Fibroblast of skin of scalp (primary cell): ENCODE measurements at places on chromosomes 2 and 18.
A peak's percentile ranks its signal among the peaks of the same experiment; 100 is the strongest.

- DNase-seq = no peak
These were observed 30.9 kb upstream of the DNMT3A start for GRCh38 chr2:25372405-25373268.

DNA sequence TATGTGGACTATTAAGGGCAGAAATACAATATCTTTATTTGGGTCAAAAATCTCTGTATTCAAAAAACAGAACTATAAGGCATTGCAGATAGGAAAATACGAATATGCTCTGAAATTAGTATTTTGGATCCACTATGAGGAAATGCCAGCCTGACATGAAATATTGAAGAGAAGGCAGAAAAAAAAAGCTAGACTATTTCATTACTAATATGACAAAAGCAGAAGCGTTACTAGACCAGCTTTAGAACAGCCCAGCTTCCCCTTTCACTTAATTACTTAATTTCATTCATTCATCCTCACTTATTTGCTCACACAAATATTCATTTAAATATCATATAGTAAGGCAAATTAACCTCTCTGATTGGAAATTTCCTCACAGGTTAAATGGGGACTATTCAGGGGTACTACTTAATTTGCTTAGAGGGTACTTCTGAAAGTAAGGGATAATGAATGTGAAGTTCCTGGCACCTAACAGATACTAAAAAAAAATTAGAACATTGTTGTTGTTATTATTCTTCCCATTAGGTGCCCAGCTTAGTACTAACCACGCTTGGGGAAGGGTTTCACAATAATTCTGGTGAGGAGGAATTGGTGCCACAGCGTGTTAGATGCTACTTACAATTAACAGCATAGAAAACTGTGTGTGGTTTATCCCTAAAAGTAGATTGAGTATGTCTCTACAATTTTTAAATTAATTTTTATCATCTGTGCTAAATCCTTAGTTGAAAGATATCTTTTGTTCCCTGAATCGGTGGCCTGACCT is 71.1 kb upstream of the CTLA4 start:
- DNase-seq = no peak

- peak; percentile 87 for DNase-seq
These were observed 122.6 kb upstream of the STK17B start for GRCh38 chr2:196293751-196294515.

- no peak for DNase-seq
These were observed 26.4 kb downstream of the MYOM1 start for GRCh38 chr18:3193331-3193730.

DNA sequence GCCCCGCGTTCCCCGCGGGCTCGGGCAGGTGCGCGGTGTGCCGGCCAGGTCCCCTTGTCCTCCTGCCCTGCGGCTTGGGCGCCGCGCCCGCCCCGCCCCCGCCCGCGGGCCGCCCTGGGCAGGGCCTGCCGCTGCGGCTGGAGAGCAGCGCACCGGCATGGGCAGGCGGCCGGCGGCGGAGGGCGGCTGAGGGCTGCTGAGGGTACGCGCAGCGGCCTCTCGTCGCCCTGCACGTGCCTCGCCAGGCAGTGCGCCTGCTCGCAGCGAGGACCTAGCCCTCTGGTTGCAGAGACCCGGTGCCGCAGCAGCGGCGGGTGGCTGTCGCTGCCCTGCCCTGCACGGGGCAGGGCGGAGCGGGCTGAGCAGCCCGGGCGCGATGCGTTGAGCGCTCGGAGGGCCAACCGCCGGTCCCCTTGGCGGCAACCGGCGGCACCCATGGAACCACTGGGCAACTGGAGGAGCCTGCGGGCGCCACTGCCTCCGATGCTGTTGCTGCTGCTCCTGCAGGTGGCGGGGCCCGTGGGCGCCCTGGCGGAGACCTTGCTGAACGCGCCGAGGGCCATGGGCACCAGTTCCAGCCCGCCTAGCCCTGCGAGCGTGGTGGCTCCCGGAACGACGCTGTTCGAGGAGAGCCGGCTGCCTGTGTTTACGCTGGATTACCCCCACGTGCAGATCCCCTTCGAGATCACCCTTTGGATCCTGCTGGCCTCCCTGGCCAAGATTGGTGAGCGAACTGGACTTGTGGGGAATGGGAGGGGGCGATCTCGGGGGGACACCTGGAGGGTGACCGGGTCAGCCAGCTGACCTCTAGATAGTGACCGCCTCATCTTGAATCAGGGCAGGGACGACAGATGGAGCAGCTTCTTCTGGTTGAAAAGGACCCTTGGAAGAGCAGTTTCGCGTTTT is at the start of gene SLC9A2:
SLC9A2 (plus strand) TSS at position 140 of the 906 bp plus-strand sequence; CDS start at position 436, 296 bp downstream.
- DNase-seq = no peak

DNA sequence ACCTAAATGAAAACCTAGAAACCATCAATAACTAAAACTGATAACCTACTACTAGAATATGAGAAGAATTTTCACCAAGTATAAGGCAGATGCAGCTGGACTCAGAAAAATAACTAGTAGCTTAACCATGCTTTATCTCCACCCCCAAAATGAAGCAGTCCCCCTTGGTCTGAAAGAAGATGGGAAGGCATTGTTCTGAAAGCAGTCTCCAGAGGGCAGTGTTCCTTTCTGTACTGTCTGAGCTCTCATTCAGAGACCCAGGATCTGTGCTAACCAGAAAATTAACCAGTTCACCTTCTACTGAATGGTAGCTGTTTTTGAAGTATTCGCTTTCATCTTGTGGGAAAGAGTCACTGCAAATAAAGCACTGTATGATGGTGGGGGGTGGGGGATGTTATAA is 273.0 kb downstream of the PDE11A start:
- no peak for DNase-seq

- DNase-seq = no peak
These were observed 233.9 kb downstream of the SATB2 start for GRCh38 chr2:199223791-199224190.
